ENCODE measurements at places on chromosomes 1 and 21. TPM values are rescaled to one million over a fixed set of nuclear protein-coding genes. Genes with fewer than 3 reads are reported as not detected.

Gene DMRTA2
- not detected for polyA plus RNA-seq

- DNase-seq: no peak
Measured at GRCh38 chr1:93611668-93612067, 70.0 kb downstream of the BCAR3 start.

DNA sequence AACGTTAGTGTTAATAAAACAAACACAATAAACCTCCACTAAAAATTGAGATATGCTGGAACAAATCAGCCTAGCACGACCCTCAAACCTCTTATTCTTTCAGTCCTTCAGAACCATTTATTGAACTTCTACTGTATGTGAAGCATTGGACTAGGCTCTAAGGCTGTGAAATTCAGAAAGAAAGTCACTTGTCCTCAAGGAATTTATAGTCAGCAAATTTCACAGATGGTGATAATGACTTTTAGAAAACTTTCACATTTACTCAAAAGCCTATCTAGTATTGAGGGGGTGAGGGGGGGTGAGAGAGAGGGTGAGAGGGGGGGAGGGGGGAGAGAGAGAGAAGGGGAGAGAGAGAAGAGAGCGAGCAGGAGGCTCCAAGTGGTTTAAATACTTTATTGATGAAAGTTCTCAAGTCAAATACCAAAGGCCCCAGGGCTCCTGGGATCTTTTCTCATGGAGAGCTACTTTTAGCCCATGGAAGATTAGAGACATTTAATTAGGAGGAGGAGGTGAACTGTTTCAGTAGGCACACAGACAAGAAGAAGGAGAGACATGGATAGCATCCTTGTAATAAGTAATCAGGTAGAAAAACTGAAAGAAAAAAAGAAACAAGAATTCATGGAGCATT is 66.3 kb upstream of the SSX2IP start:
- DNase-seq: no peak

Gene THEM5
- polyA plus RNA-seq: 0.52 TPM

GRCh38 chr1:235558621-235559169 is 54.4 kb upstream of the B3GALNT2 start:
- DNase-seq: no peak

DNA sequence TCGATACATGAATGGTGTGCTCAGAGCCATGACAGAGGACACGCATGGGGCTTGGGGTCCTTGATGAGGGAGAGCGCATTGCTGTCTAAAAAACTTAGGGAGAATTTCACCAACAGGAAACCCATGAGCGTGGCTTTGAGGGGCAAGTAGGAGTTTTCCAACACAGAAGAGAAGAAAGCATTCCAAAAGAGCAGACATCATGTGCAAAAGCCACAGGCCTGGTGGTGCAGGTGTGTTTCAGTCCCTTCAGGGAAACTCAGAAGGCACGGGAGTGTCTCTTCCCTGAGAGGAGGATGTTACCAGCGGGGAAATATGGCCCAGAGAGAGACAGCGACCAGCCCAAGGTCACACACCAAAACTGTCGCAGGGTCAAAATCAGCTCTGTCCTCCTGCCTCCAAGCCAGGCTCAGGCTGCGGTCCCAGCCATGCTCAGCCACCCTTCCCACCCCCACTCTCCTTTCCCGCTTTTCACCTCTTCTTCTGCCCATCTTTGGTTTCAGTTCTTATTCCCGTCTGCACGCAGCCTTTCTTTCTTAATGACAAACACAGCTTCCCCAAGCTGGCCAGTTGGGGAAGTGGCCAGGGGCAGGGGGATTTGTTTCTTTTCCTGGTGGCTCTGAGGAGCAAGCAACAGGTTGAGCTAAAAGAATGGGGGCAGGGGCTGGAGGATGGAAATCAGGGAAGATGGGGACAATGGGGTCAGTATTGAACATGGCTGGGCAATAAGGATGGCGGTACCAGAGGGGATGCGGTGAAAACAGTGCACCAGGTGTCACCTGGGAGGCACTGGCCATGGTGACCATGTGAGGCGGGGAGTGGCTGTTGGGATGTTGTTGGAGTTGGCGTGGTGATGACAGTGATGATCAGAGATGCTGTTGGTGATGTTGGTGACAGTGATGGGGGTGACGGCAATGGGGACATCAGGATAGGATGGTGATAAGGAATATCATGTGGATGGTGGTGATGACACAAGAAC is 10.3 kb downstream of the LAPTM5 start:
- DNase-seq: no peak

Gene AMY1C
- not detected for polyA plus RNA-seq

DNA sequence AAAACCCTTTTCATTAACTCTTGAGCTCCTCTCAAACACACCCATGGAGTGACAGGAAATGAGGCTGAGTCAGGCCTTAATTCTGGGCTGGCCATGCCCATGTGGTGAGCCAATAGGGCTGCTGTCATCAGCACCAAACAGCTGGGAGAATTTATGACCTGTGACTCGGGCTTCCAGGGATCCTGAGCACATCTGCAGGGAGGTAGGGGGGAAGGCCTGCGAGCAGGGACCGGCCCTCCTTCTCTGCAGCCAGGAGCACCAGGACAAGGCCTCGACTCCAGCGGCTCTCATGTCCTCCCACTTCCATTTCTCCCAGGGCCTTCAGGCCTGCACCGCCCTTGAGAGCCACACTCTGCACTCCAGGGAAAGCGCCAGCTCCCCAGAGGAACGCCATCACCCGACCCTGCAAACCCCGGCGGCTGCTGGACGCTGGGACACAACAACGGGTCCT is 14.6 kb downstream of the RIPK4 start:
- DNase-seq: no peak

Gene LHX4
- 4.6 TPM for polyA plus RNA-seq

Data from left kidney (tissue), 8 donors.